ENCODE measurements at places on chromosomes 6 and 20.

DNA sequence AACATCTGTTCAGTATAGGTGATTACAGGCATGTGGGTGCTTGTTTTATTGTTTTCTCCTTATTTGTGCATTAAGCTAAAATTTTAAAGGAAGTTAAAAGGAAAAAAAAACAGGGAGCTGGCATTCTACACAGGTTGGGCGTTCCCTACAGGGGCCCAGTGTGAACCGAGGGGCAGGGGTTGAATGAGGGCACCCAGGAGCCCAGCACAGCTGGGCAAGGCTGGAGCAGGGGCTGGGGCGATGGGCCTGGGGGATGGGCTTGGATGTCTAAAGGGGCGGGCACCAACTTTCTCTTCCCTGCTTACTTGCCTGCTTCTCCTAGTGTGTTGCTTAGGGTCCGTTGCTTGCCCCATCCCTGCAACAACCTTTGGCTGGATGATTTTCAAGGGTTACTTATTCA, 230.2 kb upstream of the RNF24 start:
- DNase-seq: no peak

- peak; percentile 55 for DNase-seq
Observed at GRCh38 chr6:20377623-20378265, 23.9 kb upstream of the E2F3 start.

- DNase-seq: peak; percentile 32
Observed at GRCh38 chr20:12207875-12208274, 290.2 kb downstream of the BTBD3 start.

- DNase-seq: no peak
Observed at GRCh38 chr6:110083875-110084585, 95.4 kb downstream of the WASF1 start.

Measured in GM23248 (cell line).